Renal cortex interstitium (tissue), 15 donors: ENCODE measurements at places on chromosomes 13 and 19.

- no peak for DNase-seq
These were observed 13.0 kb downstream of the ARHGEF1 start for GRCh38 chr19:41895745-41896580.

DNA sequence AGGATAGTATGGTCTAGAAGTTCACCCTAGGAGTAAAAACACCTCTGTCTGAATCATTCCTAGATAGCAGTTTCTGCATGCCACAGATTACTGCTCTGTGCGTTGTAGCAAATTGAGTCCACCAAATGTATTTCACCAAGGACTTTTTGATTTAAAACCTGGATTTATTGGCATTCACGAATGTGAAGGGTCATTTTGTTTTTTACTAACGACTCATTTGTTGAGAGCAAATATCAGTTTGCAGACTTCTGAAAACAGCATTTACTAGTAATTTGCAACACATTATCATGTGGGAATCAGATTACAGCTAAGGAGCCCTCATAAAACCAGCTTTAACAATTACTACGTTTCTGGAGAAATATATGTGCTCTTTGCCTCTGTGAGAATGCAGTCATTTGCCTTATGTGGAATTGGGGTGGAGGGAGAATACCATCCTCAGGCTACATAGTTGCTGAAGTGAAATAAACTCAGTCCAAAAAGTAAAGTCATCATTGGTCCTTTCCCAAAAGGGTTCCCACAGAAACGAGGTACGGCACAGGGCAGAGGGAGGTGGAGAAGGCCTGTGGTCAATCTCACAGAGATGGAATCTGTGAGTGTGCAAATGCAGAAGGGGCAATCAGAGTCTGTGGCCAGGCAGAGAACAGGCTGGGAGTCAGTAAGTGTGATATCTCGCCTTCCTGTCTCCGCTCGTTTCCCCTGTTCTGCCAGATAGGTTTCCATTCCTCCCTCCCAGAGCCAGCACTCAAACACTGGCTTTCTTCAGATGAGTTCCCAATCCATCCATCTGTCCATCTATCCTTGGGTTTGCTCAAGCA, 63.1 kb downstream of the DLEU7 start:
- no peak for DNase-seq

DNA sequence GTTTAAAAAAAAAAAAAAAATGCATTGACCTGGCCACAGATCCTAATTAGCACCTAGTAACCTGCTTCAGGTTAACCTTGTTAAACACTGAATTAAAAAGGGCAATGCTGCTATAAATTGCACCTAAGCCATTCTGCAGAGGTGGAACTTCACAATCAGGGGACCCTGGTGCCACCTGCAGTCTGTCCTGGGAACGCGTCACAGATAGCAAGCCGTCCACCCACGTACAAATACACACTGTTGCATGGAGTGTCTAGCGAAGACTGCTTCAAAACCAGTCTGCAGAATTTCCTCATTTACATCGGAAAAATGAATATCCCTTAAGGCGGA, 169.3 kb downstream of the COL4A1 start:
- no peak for DNase-seq

DNA sequence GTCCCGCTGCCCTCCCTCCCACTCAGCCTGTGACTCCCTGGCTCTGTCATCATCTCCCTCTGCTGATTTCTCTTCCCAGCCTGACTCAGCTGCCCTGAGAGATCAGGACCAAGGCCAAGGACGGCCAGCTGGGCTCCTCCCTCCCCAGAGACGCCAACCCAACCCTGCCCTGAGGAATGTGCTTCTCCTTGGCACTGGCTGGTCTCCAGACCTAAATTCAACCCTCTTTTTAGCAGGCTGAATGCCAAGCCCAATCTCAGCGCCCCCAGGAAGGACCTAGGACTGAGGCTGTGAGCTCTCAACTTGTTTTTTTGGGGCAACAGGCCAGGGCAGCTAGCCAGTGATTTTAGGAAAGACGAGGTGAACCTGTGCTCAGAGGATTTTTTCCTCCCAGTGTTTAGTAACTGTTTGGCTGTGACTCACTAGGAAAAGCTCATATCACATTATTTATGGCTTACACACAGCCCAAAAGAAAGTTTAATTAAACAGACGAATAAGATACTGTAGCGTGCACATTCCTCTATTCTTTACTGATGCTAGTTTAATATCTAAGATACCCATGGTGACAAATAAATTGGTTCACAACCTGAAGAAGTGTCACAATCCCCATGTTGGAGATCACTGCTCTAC, 7.4 kb upstream of the IGFL1 start:
- DNase-seq, result no peak

DNA sequence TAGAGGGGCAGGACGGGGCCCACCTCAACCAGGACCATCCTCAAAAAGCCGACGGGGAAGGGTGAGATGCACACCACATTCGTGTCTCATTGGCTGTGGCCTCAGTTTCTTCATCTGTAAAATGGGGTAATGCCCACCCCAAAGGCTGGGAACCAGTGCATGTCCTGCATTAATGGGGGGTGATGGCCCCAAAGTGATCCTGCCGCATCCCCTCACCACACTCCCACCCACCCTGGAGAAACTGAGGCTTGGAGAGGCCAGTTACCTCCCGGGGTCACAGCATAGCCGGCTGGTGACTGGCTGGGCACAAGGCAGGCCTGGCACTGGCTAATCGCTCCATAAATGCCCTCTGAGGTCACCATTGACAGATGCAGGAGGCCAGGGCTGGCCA, 640 bp upstream of the MIDN start:
- DNase-seq, result no peak

GRCh38 chr13:76459863-76460262, 426.3 kb downstream of the KCTD12 start:
- no peak for DNase-seq

DNA sequence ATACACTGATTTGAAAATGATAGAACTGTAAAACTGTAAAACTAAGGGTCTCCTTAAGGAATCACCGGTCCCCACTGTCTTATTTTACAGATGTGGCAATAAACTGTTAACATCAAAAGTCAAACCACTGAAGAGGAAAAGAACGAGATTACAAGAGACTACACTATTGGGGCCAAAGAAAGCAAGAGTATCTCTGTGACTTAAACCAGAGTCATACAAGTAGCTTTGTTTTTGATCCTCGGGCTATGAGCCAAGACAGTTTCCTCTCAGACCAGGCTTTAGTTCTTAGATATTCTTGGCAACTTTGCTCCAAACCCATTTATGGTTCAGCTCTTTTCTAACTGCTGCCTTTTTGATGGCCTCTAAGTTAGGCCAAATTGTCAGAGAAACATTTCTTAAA, 113.8 kb downstream of the TBC1D4 start:
- DNase-seq, result peak; percentile 27

- no peak for DNase-seq
These were observed 134.4 kb downstream of the KL start for GRCh38 chr13:33150662-33151061.

DNA sequence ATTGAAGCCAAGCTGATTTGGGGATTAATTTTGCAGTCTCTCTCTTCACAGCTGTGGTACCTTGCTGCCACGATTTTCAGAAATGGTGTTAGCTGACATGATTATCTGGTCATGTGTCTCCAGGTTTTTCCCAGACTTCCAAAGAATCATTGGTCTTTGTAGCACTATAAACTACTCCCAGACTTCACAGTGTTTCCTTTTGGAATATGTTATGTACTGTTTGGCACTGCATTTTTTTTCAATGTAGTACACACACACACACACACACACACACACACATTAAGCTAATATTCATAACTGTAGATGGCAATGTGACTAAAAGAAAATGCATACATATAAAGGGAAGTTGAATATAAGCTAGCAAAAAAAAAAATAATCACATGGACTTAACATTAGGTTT, 856.6 kb upstream of the SPRY2 start:
- no peak for DNase-seq

DNA sequence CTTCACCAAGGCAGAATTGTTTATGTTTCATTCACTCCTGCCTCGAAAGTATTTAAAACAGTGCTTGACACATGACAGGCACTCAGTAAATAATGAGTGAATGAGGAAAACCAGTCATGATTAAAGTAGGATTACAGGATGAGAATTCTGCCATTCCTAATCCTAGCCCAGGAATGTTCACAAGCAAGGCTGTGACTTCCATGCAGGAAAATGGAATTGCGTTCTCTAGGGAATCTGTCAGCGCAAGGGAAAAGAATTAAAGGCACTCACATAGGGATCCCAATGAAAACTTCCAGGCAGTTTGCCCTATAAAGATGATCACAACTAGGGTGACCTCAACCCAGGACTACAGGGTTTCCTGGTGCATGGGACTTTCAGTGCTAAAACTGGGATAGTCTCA, 143.4 kb downstream of the CYSLTR2 start:
- no peak for DNase-seq

DNA sequence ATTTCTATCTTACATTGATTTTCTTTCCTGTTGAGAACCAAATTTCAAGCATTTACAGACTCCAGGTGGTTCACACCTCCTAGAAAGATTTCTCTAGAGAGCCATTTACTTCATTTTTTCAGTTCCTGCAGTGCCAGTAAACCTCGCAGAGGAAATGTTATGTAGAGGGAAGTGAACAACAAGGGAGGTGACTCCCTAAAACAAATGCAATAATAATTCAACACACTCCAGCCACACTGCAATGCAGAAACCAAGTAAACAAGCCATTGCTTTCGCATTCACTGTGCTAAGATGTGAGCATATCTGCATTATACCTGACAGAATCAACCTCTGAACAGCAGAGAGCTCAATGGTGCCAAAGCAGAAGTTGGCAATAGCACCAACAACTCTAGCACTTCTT, 215.1 kb downstream of the RBM26 start:
- DNase-seq, result no peak

DNA sequence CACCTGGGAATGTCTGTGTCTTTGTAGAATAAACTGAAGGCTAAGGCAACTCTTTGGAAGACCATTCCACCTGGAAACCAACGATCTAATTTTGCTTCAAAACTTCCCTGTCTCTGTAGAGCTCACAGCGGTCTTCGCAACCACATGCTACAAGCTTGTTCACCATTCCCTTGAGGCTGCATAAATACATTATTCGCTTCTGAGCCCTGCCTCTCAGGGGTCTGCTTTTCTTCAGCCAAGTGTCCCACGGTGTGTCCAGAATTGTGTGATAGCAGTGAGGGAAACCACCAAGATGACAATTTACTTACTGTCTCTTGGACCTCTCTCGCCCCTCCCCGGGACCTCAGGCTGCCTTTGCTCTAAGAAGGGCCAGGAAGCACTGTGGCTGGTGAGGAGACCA, 51.1 kb downstream of the GPR12 start:
- DNase-seq, result no peak

GRCh38 chr19:7542556-7543348, 7.2 kb downstream of the PNPLA6 start:
- DNase-seq, result no peak

- DNase-seq, result no peak
These were observed 11.2 kb downstream of the TLE6 start for GRCh38 chr19:2988568-2988967.

- no peak for DNase-seq
These were observed 33.8 kb upstream of the MATK start for GRCh38 chr19:3819989-3820388.
